ENCODE measurements at places on chromosomes 2 and 18.

GRCh38 chr2:46369783-46370182 lies 72.6 kb downstream of the EPAS1 start:
- no peak for DNase-seq

GRCh38 chr2:217643789-217644301 lies 358.9 kb downstream of the TNS1 start:
- DNase-seq, result no peak

DNA sequence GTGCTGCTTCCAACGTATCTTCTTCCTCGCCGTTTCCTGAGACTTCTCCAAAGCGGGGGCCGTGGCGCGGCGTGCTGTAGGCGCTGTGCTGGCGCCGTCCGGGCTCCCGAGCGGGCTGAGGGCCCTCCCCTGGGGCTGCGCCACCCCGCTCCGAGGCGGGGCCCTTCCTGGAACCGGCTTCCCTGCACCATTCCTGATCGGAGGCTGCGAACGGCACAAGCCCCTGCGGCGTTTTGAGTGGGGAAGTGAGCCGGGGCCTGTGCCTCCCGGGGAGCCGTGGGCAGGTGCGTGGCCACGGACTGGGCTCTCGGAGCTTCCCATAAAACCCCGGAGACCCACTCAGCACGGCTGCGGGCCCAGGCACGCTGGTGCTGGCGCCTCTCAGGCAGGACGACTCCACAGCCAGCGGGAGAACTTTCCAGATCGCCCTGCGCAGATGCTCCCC lies 74.7 kb downstream of the PSMG2 start:
- DNase-seq, result no peak

DNA sequence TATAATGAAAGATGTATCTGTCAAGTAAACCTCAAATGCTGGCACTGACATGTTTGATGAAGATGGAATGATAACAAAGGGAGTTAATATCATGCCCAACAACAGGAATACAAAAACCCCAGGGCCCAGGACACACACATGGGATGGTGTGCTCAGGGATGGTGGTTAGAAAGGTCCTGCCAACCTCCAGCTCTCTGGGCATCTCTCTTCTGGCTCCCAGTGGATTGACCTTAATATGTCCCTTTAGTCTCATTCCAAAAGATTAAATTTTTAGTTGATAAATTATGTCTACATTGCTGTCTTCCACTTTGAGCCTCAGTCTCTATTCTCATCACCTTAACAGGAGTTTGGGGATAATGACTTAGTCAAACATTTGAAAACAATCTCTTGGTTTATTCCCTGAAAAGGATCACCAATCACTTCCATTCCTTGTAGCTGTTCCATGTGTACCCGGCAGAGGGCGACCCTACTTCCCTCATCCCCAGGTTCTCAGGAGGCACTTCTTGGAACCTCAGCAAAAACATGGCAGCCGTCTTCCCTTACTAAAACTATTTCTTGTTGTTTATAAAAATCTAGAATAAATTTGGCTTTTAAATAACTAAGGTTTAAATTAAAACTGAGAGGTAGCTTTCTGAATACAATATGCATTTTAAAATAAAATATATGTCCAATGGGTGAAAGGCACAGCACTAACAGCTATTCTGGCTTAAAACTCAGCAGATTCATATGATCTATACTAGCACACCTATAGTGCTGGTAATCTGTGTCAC lies 29.6 kb downstream of the MCEE start:
- peak; percentile 36 for DNase-seq

DNA sequence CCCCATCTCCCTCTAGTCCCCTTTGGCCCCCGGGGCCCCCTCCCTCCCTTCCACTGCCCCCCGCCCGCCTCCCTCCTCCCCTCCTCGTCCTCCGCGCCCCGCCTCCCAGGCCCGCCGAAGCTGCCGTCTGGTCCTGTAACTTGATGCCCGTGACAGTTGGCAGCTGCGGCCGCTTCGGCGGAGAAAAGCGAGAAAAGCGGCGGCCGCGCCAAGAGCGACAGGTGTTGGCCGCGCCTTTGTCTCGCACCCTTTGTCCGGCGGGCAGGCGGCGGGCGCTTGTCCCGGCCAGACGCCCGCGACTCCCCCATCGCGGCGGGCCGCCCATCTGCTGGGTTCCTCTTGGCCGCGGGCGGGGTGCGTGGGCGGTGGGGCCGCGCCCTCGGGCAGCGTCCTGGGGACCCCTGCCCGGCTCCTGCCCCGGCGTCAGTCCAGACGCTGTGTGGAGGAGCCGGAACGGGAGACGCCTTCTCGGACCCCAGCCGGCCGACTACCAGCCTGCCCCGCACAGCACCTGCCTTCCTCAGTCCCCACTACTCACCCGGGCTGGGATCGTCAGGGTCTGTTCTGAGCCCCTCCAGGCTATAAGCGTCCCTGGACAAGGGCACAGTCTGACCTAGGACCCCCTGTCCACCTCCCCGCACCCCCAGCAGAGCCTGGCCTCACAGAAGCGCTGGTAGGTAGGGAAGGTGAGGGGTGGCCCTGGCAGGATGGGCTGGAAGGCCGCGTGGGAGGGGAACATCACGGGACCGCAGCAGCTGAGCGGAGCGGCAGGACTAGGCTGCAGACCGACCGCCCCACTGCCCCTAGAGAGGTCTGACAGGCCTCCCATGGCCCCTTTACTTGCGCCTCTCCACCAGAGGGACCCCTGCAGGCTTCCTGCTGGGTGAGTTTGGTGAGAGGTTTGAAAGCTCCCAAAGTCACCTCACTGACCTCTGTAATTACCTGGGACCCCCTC lies 1.2 kb upstream of the HES6 start:
- peak; percentile 74 for DNase-seq

DNA sequence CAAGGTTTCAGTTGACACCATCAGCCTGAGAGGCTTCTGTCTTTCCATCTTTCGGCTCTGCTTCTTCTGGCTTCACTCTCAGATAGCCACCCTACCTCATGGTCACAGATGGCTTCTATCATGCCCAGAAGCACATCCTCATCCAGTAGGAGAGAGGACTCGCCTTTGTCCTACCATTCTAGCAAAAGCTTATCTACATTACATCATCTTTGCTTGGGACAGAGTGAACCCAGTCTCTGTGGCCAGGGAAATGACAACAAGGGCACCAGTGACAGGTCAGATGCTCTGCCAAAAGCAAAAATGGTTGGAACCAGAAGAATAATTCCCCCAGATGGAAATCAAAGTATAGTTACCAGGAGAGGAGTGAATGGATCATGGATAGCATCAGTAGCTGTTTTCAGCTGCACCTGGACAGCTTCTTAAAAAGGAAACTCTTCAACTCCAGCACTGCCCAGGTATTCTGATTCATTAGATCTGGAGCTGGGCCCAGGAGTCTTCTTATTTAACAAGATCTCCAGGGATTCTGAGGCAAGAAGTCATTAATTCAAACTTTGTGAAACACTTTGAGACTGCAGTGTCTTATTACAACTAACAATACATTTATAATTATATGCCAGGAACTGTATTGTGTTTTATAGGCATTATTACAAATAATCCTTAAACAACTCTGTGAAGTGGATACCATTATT lies 257.7 kb upstream of the UBE2E3 start:
- no peak for DNase-seq

DNA sequence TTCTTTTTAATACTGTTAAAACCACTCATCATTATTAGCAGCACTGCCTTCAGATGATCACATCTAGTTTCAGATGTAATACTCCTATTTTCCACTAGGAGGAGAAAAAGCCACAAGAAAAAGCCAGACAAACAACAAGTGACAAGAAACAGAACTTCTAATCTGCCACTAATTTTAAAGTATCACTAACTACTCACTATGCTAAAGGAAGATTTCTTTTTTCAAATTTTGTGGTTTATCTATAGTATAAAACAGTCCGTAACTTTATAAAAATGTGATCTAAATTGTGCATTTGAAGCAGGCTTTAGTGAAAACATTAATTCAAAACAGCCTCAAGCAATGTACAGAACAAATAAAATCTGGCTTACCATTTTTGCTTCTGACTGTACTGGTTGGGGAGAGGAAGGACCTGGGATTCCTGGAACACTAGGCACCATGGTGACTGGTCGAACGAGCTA lies 56.8 kb downstream of the ATF2 start:
- DNase-seq, result peak; percentile 19

DNA sequence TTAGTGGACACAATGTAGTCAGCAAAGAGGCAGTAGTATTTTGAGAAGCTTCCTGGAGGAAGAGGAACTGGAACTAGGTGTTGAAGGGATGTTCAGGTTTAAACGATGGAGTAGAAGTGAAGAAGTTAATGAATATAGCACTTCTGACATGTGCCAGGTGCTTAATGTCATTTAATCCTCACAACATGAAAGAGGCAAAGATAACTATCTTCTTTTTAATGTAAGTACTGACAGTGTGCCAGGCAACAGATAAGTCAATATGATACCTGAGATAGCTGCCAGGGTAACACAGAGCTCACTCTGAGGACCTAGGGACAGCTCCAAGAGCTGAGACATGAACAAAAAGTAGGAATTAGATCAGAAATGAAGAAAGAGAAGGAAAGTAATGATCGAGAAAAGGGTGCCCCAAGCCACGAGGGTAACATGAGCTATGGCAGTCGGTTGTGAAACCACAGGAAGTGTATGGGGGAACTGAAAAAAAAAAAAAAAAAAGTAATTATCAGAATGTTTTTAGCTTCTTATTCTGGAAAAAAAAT lies 140.7 kb downstream of the RNF144A start:
- DNase-seq, result peak; percentile 87

GRCh38 chr2:239394346-239394945 lies 6.4 kb downstream of the HDAC4 start:
- no peak for DNase-seq

DNA sequence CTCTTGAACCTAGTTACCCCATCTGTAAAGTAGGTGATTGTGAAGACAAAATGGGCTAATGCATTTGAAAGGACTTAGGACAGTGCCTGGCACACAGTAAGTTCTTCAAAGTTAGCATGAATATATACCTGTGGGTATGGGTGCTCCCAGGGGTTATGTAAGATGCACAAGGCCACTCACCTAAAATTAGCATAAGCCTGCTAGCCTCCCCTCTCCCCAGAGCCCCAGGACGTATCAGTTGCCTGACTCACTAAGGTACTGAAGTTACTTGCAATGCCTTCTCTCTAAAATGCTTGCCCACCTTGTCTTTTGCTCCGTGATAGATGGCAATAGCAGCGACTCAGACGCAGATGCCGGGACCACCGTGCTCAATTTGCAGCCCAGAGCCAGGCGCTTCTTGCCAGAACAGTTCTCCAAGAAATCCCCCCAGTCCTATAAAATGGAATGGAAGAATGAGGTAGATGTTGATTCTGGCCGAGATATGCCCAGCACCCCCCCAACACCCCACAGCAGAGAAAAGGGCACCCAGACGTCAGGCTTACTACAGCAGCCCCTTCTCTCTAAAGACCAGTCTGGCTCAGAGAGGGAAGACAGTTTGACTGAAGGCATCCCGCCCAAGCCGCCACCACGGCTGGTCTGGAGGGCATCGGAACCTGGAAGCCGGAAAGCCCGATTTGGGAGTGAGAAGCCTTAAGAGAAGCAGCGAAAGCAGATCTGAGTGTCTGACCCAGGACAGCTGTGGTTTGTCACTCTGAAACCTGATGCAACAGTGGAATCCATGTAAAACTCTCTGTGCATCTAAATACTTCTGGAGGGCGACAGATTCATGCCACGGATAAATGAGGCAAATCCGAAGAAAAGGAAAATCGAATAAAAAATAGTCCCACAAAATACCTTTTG lies 53.8 kb upstream of the TMEM182 start:
- no peak for DNase-seq

- peak; percentile 37 for DNase-seq
These were observed 120.5 kb downstream of the AGAP1 start for GRCh38 chr2:235614176-235614860.

- DNase-seq, result no peak
These were observed 1143.5 kb upstream of the CELF4 start for GRCh38 chr18:38709122-38709521.

DNA sequence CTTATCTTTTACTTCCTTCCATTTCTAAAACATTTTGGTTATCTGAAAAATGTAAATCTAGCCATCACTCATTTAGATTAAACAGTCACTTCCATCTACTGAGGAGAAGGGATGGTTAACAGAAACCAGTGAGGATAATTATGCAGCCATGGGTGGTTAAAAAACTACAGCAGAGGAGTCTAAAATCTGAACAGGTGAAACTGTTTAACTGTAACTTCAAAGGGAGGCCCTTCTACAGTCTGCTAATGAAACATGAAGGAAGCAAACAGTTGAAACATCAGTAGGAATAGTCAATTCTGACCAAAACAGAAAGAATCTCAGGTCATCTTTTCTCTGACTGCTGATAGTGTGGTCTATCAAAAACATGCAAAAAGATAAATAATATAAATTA lies 71.0 kb downstream of the DTNB start:
- no peak for DNase-seq

GRCh38 chr2:235909358-235909757 lies 258.8 kb downstream of the GBX2 start:
- no peak for DNase-seq

DNA sequence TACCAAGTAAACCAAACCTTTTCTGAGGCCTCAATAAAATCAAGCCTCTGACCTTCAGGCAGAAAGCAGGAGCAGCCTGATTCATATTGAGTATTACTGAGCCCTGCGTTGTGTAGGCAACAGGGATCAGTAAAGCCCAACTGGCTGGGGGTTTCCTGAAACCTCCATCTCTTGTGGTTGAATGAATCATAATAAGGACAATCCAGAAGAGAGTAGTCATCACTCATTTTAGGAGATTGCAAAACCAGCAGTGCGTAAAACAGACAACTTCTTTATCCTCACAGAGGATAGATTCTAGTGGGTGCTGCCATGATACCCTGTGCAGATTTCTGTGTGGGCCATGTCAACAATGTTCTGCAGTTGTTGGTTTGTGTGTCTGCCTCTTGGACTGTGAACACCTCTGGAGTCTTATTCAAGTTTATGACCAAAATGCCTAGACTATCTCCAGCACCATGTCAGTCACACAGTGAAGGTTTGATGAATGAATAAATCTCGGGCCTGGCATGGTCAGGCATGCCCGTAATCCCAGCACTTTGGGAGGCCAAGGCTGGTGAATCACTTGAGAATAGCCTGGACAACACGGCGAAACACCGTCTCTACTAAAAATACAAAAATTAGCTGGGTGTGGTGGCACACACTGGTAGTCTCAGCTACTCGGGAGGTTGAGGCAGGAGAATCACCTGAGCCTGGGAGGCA lies 51.8 kb upstream of the RAB27B start:
- no peak for DNase-seq

DNA sequence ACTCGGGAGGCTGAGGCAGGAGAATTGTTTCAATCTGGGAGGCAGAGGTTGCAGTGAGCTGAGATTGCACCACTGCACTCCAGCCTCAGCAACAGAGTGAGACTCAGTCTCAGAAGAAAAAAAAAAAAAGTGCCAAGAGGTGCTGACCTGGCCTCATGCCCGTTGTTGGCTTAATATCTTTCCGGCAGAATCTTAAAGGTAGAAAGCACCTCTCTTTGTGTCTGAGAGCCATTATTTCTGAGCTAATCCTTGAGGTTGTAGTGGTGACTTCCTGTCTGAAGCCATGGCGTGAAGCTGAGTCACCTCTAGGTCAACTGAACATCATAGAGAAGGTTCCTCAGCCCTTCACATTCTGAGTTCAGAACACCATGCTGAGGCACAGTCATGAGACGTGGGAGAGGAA lies 60.4 kb downstream of the WDSUB1 start:
- no peak for DNase-seq
